Body of pancreas (tissue), 4 donors: ENCODE measurements at places on chromosomes 16 and 17.

- no peak for DNase-seq
Observed at GRCh38 chr17:68195667-68196393, 52.0 kb upstream of the AMZ2 start.

- no peak for DNase-seq
Observed at GRCh38 chr17:44601973-44602372, 44.7 kb downstream of the FZD2 start.

- no peak for DNase-seq
Observed at GRCh38 chr17:48134912-48135480, 27.4 kb downstream of the SNX11 start.

DNA sequence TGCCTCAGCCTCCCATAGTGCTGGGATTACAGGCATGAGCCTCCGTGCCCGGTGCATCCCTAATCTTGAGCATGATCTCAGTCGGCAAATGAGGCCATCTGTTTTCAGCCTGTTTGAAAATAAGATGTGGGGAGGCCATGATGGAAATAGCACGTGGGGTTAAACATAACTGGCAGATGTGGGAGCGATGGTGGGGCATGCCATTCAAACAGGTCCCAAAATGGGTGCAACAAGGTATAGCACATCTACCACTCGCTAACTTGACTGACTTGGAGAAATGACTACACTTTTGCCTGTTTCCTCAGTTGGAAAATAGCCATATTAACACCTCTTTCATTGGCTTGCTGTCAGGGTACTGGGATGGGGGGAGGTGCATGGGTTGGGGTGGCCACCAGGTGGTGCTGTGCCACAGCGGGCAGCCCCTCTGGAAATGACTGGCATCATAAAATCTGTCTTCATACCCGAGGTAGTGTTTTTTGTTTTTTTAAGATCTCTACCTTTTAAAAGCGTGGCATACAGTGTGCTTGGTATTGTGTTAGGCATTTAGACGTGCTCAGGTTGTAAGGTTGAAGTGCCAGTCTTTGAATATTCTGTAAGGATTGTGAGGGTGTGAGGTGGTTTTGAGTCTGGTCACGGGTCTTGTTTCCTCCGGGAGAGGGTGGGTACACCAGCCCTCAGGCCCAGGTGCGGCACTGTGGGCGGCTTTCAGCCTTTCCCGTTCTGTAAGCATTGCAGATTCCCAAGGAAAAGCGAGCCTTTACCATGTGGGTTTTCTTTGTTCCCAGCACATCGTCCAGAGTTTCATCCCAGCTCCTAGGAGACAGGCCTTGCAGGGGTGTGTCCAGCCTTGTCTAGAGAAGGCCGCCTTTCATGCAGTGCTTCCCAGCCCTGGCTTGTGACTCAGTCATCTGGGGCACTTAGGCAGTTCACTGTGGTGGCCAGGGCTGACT lies 2.9 kb upstream of the TTYH2 start:
- peak; percentile 78 for DNase-seq

GRCh38 chr17:2023692-2024571 lies 1.2 kb downstream of the RTN4RL1 start:
- DNase-seq: peak; percentile 62

- no peak for DNase-seq
Observed at GRCh38 chr17:65637786-65638185, 76.3 kb upstream of the AXIN2 start.

- no peak for DNase-seq
Observed at GRCh38 chr17:81221842-81222619, 734 bp downstream of the CEP131 start.

GRCh38 chr16:76900285-76901263 lies 290.4 kb upstream of the MON1B start:
- peak; percentile 18 for DNase-seq

DNA sequence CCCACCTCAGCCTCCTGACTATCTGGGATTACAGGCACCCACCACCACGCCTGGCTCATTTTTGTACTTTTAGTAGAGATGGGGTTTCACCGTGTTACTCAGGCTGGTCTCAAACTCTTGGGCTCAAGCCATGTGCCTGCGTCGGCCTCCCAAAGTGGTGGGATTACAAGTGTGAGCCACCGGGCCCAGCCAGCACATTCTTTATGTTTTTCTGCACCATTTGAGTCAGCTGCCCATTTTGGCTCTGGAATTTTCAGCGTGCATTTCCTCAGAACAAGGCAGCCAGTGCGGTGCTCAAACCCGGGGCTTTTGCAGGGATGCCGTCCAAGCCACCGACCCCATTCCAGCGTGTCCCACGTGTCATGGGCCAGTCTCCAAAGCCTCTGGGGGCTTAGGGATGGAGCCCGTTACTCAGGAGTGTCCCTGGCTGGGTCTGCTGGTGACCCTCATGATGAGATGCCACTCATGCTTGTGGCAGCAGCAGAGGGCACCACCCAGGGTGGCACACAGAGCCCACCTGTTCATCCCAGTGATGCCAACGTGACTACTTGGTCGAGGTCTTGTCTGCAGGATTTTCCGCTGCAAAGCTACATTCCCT lies 3.7 kb upstream of the RAB40C start:
- no peak for DNase-seq

- DNase-seq: no peak
Observed at GRCh38 chr17:56796536-56796935, 37.2 kb downstream of the C17orf67 start.

GRCh38 chr17:28613931-28614381 lies at the start of gene RSKR:
Gene RSKR, minus strand, starts transcription at chr17:28614185. Its CDS starts 24 bp downstream, at chr17:28614161.
- no peak for DNase-seq
